Stimulated activated CD8-positive, alpha-beta memory T cell treated with anti-CD3 and anti-CD28 coated beads, Interleukin-4, amount 100 ng/mL, for 1 hour (primary cell): ENCODE measurements at places on chromosomes 6 and 20.

DNA sequence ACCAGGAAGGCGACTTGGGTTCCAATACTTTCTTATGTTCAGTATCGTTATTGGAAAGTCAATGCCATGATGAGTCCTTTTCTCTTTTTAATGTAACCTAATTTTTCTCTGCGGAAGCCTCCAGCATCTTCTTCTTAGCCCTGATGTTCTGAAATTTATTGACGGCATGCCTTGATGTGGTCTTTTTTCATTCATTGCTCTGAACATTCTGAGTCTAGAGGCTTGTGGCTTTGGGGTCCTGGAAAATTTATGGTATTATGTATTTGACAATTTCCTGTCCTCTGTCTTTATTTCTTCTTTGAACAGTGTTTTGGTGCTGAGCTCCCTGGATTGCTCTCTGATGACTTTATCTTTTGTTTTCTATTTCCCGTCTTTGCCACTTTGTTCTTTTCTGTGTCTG, 28.7 kb upstream of the MAS1 start:
- DNase-seq, result no peak

GRCh38 chr6:21478883-21479539, 114.5 kb upstream of the SOX4 start:
- DNase-seq, result no peak

GRCh38 chr6:140311146-140311545, 936.7 kb upstream of the CITED2 start:
- DNase-seq, result no peak

- no peak for DNase-seq
Measured at GRCh38 chr6:142737368-142738034, 207.5 kb downstream of the HIVEP2 start.

DNA sequence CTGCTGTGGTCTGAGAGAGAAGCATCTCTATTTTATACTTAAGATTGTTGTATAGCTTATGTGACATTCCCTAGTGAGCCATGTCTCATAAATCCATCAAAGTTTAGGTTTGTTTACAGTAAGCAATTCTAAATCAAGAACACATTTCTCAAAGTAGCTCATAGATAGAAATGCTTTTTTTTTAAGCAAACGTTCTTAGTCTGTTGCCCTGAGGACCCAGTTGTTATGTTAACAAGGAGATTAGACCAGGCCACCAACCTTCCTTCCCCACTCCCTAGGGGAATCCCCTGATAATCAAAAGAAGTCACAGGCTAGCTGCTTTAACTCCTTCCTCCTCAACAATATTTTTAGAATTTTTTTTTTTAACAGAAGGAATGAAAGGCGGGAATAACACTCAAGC, 169.0 kb downstream of the FUT9 start:
- no peak for DNase-seq

GRCh38 chr6:64520050-64520449, 884.4 kb downstream of the PHF3 start:
- no peak for DNase-seq

DNA sequence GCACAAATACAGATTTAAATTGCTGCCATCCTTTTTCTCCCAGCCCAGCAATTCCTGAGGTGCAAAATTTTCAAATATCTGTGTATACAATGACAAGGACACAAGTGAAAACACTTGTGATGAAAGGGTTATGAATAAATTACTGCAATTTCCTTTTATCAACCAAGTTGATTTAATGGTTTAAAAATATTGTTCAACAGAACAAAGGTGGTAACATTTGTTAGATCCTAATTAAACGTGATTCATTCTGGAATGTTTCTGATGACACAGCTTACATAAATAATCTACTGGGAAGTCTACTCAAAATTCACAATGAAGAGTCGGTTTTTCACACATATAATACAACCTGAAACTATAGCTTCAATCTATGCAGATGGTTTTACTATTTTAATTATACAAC, 17.1 kb downstream of the B4GALT5 start:
- no peak for DNase-seq

- no peak for DNase-seq
Measured at GRCh38 chr20:11261533-11262000, 587.8 kb upstream of the JAG1 start.

GRCh38 chr6:81696524-81696923, 56.0 kb downstream of the TENT5A start:
- no peak for DNase-seq

DNA sequence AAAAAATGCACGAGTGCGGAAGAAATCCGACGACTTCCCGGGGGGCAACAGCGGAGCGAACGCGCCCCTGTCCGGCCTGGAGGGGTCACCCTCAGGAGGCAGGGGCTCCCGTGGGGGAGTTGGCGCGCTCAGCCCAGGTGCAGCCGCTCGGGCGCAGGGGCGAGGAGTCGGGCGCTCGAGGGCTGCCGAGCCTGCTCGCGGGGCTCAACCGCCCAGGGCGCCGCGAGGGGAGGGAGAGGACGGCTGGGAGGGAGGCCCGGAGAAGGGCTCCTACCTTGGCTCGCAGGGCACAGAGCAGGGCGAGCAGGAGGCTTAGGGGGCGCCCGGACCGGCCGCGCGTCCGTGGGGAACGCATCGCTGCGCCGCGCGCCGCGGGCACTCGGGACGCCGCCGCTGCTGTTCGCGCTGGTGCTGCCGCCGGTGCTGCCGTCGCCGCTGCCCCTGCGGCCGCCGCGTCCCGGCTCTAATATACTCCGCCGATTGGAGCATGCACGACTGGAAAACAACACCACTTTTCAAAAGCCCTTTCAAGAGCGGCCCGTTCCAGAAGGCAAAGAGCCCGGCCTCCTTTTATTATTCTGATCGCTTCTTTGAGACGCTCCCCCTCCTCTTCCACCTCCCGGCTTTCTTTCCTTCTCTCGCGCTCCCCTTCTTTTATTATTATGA, 490 bp downstream of the JAG1 start:
- DNase-seq, result no peak

- peak; percentile 63 for DNase-seq
Measured at GRCh38 chr6:73519926-73520687, 725 bp downstream of the EEF1A1 start.

DNA sequence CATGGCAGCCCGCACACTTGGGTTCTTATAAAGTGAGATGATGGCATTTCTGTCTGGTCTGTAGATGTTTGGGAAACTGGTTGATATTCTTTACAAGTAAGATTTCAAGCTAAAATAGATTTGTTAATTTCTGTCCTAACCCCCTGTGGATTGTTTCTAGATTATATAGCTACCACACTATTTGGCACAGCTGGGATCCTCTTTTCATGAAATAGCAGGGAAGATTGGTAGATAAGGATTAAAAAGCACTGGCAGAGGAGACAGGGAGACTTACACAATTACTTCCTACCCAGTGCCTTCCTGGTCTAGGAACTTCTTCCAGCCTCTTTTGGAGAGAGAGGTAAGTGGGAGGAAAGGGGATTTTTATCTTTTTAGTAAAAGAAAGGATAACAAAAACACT, 13.2 kb upstream of the ATXN1 start:
- no peak for DNase-seq

- DNase-seq, result no peak
Measured at GRCh38 chr6:41189967-41190366, 11.0 kb downstream of the TREML2 start.

- DNase-seq, result no peak
Measured at GRCh38 chr6:129638686-129639085, 71.3 kb downstream of the ARHGAP18 start.

GRCh38 chr6:100172322-100172713, 178.3 kb upstream of the MCHR2 start:
- no peak for DNase-seq

DNA sequence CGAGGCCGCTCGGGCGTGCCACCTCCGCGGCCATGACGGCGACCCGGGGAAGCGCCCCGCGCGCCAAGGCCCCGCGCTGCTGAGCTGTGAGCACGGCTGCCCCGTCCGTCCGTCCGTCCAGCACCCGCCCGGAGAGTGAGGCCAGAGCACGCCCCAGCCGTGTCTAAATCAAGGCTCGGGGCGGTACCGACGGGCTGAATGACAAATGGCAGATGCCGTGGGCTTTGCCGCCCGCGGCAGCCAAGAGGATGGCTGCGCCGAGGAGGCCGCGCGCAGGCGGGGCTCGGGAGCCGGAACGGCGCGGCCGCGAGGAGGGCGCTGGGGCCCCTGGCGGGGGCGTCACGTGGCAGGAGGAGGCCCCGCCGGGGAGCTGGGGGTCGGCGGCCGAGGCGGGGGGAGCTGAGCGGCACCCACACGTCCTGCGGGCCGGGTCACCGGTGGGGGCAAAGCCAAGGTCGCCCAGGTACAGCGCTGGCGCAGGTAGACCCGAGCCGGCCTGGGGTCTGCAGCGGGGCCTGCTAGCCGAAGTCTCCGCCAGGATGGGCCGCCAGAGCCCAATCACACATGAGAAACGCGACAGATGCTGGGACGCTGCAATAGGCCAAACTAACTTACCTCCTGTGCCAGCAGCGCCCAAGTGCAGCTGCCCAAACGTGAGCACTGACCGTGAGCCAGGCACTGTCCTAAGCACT, at the start of gene PLAGL1:
Gene PLAGL1 (minus strand): TSS at position 140 of the 692 bp plus-strand sequence. CDS start 60,123 bp downstream, outside the sequence.
- DNase-seq, result no peak

GRCh38 chr20:16125816-16126215, 447.4 kb downstream of the KIF16B start:
- no peak for DNase-seq

- DNase-seq, result no peak
Measured at GRCh38 chr6:106085692-106085983, 498 bp upstream of the PRDM1 start.

DNA sequence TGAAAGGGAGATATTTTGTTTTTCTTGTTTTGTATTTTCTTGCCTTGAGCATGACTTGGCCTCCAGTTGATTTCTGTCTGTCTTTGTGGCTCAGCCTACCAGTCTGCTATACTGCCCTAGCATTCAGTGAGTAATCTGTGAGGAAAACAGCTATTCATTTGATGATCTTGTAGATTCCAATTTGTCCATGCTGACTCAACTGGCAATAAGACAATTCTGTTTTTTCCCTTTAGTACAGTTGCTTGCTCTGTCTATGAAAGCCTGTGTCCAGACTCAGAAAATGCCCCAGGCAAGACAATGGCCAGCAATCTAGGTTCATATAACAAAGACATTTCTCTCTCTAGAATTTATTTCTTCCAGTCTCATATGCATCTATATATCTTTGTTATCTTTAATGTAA, 10.9 kb upstream of the SOX4 start:
- no peak for DNase-seq

DNA sequence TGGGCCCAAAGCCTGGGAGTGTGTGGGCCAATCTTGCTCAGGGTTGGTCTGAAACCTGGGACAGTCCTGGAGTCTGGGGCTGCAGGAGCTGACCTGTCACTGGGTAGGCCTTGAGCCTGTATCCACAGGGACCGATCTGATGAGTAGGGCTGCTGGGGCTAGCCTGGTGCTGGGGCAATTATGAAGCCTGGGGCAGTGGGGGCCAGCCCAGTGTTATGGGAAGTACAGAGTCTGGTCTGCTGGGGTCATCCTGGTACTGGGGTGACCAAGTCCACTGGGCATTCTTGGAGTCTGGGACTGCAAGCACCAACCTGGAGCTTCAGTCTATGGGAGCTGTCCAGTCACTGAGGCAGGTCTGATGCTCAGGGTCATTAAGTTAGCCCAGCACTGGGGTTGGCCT, 20.7 kb downstream of the DEFB115 start:
- no peak for DNase-seq

GRCh38 chr6:10305790-10306415, 109.0 kb downstream of the TFAP2A start:
- no peak for DNase-seq

DNA sequence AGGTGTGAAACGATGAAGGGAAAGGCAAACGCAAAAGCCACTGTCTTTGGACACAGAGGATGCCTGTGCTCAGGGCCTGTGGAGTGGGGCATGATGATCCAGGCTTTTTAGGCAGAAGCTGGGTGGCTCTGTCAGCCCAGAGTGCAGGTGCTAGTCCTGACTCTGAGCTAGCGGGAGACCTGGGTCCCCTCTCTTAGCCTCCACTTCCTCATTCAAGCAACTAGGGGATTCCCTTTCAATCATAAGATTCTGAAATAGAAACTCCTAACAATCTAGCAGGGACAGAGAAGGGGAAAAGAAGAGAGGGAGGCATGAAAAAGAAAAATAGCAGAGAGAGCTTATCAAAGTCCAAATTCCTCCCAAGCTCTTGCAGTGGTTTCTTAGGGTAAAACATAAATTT, 7.6 kb upstream of the HIVEP2 start:
- DNase-seq, result no peak

DNA sequence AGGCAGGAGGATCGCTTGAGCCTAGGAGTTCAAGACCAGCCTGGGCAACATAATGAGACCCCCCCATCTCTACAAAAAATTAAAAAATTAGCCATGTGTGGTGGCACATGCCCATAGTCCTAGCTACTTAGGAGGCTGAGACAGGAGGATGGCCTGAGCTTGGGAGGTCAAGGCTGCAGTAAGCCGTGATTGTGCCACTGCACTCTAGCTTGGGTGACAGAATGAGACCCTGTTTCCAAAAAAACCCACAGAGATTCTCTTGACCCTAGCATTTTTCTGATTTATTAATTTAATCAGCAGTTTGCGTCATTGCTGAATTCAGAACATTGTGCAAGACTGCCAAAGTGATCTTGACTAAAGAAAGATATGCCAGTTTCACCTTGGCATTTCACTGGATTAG, 36.8 kb downstream of the KDM1B start:
- DNase-seq, result no peak

DNA sequence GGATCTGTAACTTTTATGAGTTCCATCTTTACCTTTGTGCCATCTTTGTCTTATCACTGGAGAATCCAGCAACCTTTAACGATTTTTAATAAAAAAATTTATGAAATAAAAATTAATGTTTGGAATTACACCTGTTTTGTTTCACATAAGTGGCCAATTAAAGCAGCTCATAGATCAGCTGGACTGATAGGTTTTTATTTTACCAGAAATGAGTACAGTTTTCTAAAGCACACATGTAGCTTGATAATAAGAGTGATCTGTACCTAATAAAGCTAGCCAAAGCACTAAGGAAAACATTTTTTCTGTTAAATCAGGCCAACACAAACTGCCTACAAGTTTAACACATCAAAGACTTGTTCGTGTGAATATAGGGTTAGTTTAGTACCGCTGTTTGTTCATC, 500.1 kb downstream of the CDKAL1 start:
- DNase-seq, result no peak

- DNase-seq, result no peak
Measured at GRCh38 chr6:41878246-41878645, 16.9 kb downstream of the USP49 start.

DNA sequence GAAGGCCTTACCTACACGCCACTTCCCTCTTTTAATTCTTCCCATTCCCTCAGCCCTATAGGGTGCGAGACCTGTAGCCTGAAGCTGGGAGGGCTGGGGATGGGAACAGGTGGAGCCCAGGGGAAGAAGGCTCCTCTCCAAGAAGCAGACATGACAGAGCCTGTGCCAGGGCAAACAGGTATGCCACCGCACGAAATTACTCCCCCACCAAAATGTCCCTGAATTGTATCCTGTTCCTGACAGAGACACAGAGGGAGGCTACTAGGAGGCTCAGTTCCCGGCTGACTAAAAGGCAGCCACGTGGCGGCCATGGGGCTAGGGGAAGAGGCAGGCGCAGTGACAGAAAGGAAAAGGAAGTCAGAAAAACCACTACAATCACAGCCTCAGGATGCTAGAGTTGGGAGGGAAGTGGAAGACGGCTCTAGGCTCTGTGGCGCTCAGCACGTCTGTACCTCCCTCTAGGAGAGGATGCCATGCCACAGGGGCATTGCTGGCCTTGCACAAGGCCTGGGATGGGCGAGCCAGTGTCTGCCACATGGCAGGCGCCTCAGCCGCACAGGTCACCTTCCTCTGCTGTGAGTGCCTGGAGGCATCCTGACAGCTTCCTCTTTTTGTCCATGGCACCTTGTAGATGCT, 27.7 kb downstream of the TFEB start:
- no peak for DNase-seq

GRCh38 chr6:143060806-143061596, at the start of gene AIG1:
AIG1 (plus strand) TSS chr6:143060889; CDS start chr6:143060926, 37 bp downstream.
- DNase-seq, result peak; percentile 37

- DNase-seq, result no peak
Measured at GRCh38 chr6:131947986-131948661, 3.0 kb downstream of the CCN2 start.
